ENCODE measurements at places on chromosomes 3 and 15.

GRCh38 chr3:31541089-31541488 is 8.4 kb downstream of the STT3B start:
- no peak for DNase-seq

DNA sequence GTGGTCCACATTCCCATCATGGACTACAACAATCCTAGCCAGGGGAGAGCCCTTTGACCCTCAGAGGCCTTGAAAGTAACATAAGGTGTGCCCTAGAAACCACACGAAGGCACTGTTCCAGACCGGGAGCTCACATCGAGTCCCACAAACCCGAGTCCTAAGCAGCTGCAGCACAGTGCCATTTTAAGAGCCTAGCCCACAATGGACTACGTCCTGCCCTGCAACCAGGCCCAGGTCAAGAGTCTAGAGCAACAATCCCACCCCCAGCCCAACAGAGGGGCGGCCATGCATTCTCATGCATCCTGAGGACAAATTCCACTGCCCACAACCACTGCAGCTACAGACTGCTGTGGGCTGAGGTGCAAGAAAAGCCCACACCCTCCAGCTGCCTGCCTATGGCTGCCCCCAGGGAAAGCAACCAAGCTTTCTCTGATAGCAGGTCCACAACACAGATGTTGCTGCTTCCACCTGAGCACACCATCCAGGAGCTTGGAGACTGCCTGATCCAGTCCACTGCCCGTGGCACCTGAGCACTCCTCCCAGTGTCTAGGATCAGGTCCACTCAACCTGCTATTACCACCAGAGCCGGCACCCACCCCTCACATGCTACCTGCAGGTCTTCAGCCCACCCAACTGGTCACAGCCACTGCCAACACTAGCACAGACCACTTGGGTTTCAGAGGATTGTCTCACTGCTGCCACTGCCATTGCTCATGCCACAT is 56.8 kb downstream of the IGSF11 start:
- DNase-seq = no peak

- no peak for DNase-seq
Observed at GRCh38 chr3:38157595-38157994, 7.7 kb upstream of the OXSR1 start.

DNA sequence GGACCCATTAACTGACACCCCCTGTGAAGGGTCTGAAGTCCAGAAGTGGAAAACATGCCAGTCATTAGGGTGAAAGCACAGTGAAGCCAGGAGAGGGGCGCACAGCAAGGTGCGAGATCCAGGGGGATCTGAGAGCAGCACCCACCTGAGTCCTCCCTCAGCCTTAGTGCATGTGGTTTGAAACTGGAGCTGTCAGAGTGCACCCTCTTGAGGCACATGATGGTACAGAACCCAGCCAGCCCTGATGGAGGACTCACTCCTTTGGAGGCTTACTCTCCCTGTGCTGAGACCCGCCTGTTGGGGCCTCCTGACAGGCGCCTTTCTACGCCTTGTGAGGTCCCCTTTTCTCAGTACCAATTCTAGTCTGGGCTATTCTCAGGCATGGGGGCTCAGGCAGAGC is 77.8 kb downstream of the IL20RB start:
- no peak for DNase-seq

- DNase-seq = no peak
Observed at GRCh38 chr15:28927043-28927442, 41.3 kb downstream of the APBA2 start.

- DNase-seq = no peak
Observed at GRCh38 chr3:57061556-57061955, 1.1 kb downstream of the SPATA12 start.

DNA sequence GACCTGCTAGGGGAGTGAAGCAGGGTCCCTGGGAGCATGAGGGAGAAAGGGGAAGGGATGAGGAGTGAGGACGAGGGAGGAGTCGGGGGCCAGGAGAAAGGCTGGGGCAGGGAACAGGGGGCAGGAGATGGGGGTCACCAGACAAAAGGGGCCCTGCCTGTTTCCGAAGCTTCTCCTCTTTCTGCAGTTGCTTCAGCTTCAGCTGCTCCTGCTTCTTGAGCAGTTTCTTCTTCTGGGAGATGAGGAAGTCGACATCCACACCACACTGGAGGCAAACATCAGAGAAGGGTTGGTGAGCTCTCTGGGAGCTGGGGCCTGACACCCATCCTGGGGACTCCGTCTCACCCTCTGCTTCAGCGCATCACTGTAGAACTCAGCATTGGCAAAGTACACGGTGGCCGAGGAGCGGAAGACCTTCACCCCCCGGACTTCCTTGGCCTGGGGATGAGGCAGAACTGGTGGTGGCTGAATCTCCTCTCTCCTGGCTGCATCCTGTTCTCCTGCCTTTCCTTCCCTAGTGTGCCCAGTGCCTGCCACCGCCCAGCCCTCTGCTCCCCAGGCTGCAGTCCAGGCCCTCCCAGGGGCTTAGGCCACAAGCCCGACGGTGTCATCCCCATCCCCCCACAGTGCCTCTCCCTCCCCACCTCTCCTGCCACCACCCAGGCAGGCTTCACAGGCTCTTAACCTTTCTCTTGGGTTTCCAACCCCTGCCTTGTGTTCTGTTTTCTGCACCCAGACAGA is 6.8 kb downstream of the SLC26A6 start:
- no peak for DNase-seq

- DNase-seq = no peak
Observed at GRCh38 chr3:102144063-102144462, 290.8 kb upstream of the ZPLD1 start.

GRCh38 chr3:56494679-56495322 is 26.5 kb upstream of the ERC2 start:
- DNase-seq = peak; percentile 52

DNA sequence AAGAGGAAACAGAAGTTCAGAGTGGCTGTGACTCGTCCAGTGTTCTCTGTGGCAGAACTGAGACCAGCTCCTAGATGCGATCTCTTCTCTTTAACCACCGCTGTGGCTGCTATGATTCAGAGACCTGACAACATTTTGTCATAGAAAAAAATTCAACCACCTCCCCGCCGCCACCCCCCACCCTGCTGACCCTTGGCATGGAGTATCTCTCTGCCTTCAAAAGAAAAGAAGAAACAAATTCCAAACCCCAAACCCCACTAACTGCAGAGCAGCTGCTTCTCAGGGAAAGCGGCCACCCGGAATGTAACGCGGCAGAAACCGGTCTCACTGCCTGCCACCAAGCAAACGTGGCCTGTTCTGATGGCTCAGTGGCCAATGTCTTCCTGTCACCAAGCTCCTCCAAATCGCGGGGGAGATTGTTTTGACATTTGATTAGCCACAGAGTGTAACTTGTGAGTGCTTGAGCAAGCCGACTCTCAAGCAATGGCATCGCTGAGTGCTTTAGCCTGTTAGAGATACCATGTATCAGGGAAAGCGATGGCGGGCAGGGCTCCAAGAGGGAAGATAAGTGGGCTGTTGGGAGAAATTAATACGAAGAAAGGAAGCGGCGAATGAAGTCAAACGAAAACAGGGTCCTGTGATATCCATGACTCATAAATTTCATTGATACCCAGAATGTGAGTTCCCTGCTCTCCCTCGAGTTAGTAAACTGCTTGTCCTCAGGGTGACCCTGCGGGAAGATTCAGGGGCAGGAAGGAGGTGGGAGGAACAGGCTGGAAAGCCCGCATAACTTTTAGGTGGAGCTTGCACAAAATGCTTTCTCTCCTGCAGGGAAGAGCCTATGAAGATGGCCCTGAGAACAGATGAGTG is 44.8 kb upstream of the TLE3 start:
- DNase-seq = no peak

DNA sequence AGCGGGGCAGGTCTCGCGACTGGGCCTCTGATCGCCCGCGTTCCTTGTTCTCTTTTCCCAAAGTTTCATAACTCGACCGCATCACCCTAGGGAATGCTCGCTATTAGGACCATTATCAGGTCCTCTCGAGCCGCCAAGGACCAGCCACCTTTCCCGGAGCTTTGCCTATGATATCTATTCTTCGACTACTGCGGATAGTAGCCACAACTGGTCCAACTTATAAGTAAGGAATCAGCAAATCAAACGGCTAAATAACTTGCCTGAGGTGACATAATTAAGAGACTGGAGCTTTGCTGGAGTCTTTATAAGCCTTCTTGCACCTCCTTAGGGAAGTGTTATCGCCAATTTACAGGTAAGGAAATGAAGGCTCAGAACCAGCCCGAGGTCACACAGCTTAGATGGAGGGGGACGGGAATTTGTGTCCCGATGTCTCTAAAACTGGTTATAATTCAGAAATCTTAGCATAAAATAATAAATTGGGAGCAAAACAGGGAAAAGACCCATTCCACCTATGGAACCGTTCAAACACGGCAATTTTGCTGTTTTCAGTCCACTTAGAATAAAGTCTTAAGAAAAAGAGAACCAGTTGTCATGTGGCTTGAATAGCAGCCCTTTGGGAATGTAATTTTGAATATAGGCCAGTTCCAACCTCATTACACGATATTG is 479 bp upstream of the PLD1 start:
- no peak for DNase-seq

DNA sequence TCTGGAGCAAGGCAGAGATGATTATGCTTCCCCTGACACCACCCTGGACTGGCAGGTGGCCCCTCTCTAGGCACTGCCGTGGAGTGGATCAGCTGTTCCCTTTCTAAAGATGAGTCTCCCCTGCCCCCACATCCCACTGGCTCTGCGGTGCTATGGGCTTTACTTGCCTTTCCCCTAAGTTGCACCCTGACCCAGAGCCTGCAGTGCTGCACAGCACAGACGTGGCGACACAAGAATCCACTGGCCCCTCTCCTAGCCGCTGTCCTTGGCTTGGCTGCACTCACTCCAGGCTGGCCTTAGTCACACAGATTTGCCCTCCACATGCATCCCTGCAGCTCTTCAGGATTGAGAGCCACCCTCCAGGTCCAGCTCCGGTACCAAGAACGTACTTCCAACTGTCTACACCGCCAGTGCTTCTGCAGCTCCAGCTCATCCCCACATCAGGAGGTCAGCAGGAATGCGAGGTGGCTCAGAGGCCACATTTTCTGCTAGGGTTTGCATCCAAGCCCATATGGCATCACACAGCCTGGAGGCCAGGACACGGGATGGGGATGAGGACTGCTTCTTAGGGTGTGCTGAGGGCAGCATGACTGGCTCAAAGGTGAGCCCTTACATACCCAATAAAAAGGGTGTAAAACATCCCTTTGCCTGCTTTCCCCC is 82.4 kb upstream of the RASGRF1 start:
- no peak for DNase-seq

GRCh38 chr15:41020311-41020710 is 67.0 kb downstream of the CHAC1 start:
- no peak for DNase-seq

DNA sequence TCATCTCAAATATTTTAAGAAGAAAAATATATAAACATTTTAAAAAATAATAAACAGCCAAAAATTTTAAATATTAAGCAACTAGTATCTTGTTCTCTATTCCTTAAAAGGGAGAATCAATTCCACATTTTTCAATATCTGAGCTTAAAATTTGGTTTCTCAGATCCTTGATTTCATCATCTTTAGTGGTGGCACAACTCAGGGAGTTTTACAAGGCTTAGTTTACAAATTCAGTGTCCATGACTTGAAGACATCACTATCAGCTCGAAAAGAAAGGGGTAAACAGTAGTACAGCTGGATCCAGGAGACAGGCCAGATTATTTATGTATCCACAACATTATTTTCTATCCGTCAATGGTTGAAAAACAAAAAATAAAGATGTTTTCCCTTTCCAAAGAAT is 11.6 kb downstream of the IGF2BP2 start:
- no peak for DNase-seq

GRCh38 chr3:112304611-112305010 is 10.6 kb upstream of the SLC9C1 start:
- DNase-seq = no peak

DNA sequence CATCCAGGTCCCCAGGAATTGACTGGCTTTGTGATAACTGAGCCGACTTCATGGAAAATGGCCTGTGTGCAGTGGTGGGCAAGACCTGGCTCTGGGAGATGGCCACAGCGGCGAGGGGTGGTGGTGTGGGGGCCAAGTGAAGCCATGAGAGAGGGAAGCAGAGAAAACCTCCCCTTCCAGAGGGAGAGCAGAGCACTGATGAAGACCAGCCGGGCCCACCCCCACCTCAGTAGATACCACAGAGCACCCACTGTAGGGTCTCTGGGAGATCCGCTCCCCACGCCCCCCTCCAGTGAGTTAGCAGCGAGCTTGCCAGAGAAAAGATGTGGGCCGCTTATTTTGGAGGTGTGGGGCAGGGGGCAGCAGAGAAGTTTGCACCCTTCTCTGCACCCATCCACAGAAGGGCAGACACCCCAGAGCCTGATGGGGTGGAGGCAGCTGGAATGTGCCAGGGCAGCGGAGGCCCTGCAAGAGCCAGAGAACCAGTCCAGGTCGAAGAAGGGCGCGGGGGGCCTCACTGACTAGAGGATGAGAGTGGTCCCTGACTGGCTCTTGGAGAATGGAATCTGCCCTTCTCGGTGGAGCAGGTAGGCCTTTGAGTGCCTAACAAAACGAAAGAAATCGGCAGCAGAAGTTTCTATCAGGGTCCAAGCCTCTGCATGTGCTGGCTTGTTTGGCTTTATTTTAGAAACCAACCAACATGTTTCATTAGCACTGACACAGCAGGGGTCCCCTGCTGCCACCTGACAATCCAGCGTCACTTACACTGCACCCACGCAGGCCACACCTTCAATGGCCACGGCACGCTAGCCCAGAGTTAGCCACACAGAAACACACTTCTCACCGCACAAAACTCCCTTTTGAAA is 28.3 kb downstream of the MELTF start:
- DNase-seq = no peak

All from GM12892 (cell line).